HFFc6 (cell line): ENCODE measurements at places on chromosomes 12 and 14. TPM values are rescaled to one million over a fixed set of nuclear protein-coding genes. Genes with fewer than 3 reads are reported as not detected.

GRCh38 chr12:130147875-130148596, 14.2 kb upstream of the FZD10 start:
- no peaks in the 10 kb centered on the region for H3K4me1 ChIP-seq
- H3K27me3 ChIP-seq = no peaks in the 10 kb centered on the region; the same call in 1 of the 2 replicates
- H3K27ac ChIP-seq = no peak overlapping the region
- H3K4me3 ChIP-seq = no peak overlapping the region
- no peaks in the 10 kb centered on the region; the same call in 1 of the 2 replicates for H3K36me3 ChIP-seq

- no peak overlapping the region for H3K4me3 ChIP-seq
- H3K36me3 ChIP-seq = no peaks in the 10 kb centered on the region
- H3K27ac ChIP-seq = no peak overlapping the region
- H3K4me1 ChIP-seq = no peaks in the 10 kb centered on the region
- DNase-seq = no peak
These were observed 249.5 kb downstream of the APAF1 start for GRCh38 chr12:98894412-98895085.

DNA sequence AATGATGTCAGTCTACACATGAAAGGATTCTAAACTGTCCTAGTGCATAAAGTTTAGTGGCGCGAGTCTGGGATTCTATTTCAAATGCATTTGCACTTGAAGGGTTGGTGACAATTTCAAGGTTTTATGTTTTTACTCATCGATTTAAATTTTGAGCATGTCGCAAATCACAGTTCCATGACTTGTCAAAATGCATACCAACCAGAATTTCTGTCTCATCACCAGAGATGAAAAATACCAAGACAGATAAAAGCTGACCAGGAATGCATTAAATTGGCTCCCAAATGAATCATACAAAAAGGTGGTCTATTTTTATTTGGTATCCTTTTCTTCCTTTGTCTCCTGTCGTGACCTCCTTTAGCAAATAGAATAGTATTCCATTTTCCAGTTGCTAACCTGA, 25.2 kb downstream of the TMEM30B start:
- no peaks in the 10 kb centered on the region for H3K36me3 ChIP-seq
- H3K27ac ChIP-seq = no peak overlapping the region
- no peak overlapping the region; the same call in 1 of the 2 replicates for H3K4me3 ChIP-seq
- H3K4me1 ChIP-seq = peaks cover 72% of the 10 kb centered on the region
- H3K27me3 ChIP-seq = no peaks in the 10 kb centered on the region

- no peak overlapping the region for H3K27ac ChIP-seq
- no peaks in the 10 kb centered on the region for H3K36me3 ChIP-seq
- no peaks in the 10 kb centered on the region for H3K4me1 ChIP-seq
- no peak overlapping the region for H3K4me3 ChIP-seq
These were observed 313.7 kb upstream of the DCN start for GRCh38 chr12:91496337-91496736.

- H3K36me3 ChIP-seq = peaks cover 13% of the 10 kb centered on the region
- peak overlapping the region; percentile 23 for H3K4me3 ChIP-seq
- no peak for DNase-seq
These were observed 1.8 kb downstream of the B3GNT4 start for GRCh38 chr12:122205053-122205925.

GRCh38 chr14:100816286-100816949, 9.5 kb upstream of the MEG3 start:
- no peaks in the 10 kb centered on the region for H3K36me3 ChIP-seq
- no peak overlapping the region for H3K4me3 ChIP-seq
- peak overlapping the region; percentile 76; the same call in 1 of the 2 replicates for H3K27ac ChIP-seq
- H3K4me1 ChIP-seq = peaks cover 18% of the 10 kb centered on the region
- DNase-seq = no peak
- H3K27me3 ChIP-seq = peaks cover 20% of the 10 kb centered on the region

GRCh38 chr12:44459569-44459968, 416.5 kb downstream of the NELL2 start:
- no peaks in the 10 kb centered on the region; the same call in 1 of the 2 replicates for H3K36me3 ChIP-seq
- no peak for DNase-seq
- H3K27ac ChIP-seq = no peak overlapping the region

DNA sequence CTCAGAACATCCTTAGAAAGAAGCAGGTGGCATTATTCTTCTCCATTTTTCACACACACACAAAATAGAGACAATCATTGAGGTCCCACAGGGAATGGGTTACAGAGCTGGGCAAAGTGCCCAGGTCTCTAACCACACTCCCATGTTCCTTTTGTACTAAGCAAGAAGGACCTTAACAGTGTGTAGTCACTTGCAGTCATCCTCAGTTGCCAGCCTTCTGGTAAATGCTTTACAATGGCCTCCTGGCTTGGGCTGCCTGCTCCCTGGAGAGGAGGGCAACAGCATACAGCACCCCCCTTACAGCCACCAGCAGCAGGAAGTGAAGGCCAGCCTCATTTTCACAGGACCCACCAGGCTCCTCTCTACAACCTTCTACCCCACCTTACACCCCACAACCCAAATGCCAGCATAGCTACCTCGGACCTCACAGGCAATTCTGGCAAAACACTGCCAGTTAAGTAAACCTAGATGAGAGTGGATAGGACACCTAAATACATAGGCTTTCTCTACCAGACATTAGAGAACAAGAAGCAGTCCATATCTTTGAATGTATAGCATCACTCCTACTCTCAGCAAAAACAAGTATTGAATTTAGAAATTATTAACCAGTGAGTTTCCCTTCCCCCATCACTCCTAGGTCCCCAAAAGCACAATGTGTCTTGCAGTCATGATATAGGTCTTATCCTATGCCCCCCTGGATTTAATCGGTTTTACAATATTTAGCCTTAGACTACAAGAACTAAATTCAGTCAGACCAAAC, 88.1 kb downstream of the PPP2R5E start:
- peaks cover 23% of the 10 kb centered on the region for H3K4me1 ChIP-seq
- DNase-seq = peak; percentile 18
- H3K27ac ChIP-seq = peak overlapping the region; percentile 59
- H3K4me3 ChIP-seq = no peak overlapping the region
- H3K27me3 ChIP-seq = no peaks in the 10 kb centered on the region
- peaks cover 11% of the 10 kb centered on the region; the same call in 1 of the 2 replicates for H3K36me3 ChIP-seq

GRCh38 chr14:87573591-87573990, 419.4 kb downstream of the GALC start:
- no peaks in the 10 kb centered on the region; the same call in 1 of the 2 replicates for H3K27me3 ChIP-seq
- no peaks in the 10 kb centered on the region for H3K36me3 ChIP-seq
- DNase-seq = no peak
- no peaks in the 10 kb centered on the region for H3K4me1 ChIP-seq
- no peak overlapping the region for H3K4me3 ChIP-seq
- H3K27ac ChIP-seq = no peak overlapping the region

- peaks cover 62% of the 10 kb centered on the region for H3K4me1 ChIP-seq
- H3K27ac ChIP-seq = peak overlapping the region; percentile 88
- peak overlapping the region; percentile 48 for H3K4me3 ChIP-seq
- DNase-seq = peak; percentile 87
- peaks cover 2% of the 10 kb centered on the region; the same call in 1 of the 2 replicates for H3K27me3 ChIP-seq
These were observed 211.3 kb upstream of the KRR1 start for GRCh38 chr12:75722714-75723200.

DNA sequence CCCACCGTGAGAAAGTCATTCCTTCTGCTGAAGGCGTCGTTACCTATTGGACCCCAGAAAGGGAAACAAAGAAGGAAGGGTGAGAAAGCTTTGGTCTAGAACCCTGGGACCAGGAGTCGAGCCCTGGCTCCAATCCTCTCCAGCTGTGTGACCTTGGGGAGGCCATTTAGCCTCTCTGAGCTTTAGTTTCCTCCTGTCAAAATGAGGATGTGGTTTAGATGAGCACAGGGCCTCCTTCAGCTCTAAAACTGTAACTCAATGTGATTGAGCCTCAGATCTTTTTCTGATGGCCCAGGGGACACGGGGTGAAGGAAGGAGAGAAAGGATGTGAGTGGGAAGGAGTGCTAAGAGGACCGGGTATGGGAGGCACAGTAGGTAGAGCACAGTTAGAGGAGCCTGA, 7.7 kb downstream of the JDP2 start:
- DNase-seq = no peak
- H3K27ac ChIP-seq = no peak overlapping the region; the same call in none of the 2 replicates
- H3K36me3 ChIP-seq = peaks cover 60% of the 10 kb centered on the region
- peaks cover 64% of the 10 kb centered on the region for H3K4me1 ChIP-seq

DNA sequence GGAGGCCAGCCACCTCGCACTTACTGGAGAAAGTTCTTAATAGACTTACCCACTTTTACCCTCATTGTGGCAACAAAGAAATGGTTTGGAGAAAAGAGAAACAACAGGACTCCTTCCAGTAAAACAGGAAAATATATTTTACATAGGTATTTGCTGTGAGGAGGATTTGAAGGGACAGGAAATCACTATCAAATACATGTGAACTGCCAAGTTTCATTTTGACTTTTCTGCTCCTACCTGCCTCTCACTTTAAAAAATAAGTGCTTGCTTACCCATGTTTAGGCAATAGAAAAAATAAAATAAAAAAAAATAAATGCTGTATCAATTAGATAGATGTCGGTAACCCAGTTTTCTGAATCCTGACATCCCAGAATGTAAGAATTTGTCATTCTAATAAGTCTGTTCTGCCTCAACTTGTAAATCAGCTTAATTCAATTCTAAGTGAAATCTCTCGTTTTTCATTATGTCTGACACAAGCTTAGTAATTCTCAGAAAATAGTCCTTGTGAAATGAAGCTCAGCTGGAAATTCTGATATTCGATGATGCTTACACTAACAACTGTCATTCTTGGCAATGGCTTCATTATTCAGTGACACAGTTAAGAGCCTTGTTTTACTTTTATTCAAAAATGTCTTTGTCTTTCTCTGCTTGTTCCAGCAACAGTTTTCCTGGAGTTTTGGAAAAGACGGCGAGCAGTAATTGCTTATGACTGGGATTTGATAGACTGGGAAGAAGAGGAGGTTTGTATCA, 131.3 kb downstream of the SLC5A8 start:
- no peak overlapping the region for H3K4me3 ChIP-seq
- H3K4me1 ChIP-seq = no peaks in the 10 kb centered on the region
- no peak overlapping the region for H3K27ac ChIP-seq
- H3K36me3 ChIP-seq = no peaks in the 10 kb centered on the region

- H3K36me3 ChIP-seq = no peaks in the 10 kb centered on the region
- H3K4me1 ChIP-seq = peaks cover 22% of the 10 kb centered on the region
- peaks cover 21% of the 10 kb centered on the region for H3K27me3 ChIP-seq
- H3K4me3 ChIP-seq = no peak overlapping the region
These were observed 8.4 kb downstream of the OASL start for GRCh38 chr12:121030576-121031212.

DNA sequence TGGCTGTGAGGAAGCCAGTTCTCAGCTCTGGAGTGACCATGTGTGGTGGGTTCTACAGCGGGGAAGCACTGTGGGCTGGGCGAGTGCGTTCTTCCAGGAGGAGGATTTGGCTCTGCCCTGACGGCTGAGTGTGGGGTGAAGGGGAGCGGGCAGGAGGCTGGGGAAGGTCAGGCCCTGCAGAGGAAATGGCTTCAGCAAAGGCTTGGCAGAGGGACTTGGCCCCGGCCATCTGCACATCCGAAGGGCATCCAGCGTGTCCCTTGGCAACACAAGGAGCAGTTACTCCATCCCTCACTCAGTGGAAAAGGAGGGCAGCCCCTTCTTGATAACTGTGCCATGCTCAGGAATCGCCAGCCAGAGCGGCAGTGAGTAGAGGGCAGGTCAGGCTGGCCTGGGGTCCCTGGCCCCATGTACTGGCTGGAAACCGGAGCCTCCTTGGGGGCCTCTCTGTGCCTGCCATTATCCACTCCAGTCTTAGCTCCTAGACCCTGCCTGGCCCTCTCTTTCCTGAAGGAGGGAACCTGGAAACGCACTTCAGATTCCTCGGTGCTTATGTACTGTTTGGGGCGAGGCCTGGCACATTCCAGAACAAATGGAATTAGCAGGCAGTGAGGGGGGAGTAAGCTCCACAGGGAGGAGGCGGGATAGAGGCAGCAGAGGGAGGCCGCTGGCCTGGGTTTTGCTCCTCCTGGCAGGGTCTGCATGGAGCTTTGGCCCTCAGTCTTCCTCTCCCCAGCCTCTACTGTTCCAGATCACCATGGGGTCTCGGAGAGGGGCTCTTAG, 133.6 kb upstream of the NCOR2 start:
- no peak overlapping the region for H3K4me3 ChIP-seq
- peak; percentile 34 for DNase-seq
- no peaks in the 10 kb centered on the region for H3K36me3 ChIP-seq
- H3K27me3 ChIP-seq = peaks cover 13% of the 10 kb centered on the region
- no peak overlapping the region for H3K27ac ChIP-seq
- peaks cover 21% of the 10 kb centered on the region for H3K4me1 ChIP-seq

- peaks cover 11% of the 10 kb centered on the region; the same call in 1 of the 2 replicates for H3K36me3 ChIP-seq
- no peak for DNase-seq
These were observed 19.3 kb upstream of the MMP17 start for GRCh38 chr12:131808744-131809371.

- peak overlapping the region; percentile 5; the same call in 1 of the 2 replicates for H3K4me3 ChIP-seq
- peaks cover 11% of the 10 kb centered on the region for H3K4me1 ChIP-seq
- DNase-seq = peak; percentile 4
- no peak overlapping the region for H3K27ac ChIP-seq
These were observed 81.9 kb downstream of the CFAP54 start for GRCh38 chr12:96571101-96571862.

DNA sequence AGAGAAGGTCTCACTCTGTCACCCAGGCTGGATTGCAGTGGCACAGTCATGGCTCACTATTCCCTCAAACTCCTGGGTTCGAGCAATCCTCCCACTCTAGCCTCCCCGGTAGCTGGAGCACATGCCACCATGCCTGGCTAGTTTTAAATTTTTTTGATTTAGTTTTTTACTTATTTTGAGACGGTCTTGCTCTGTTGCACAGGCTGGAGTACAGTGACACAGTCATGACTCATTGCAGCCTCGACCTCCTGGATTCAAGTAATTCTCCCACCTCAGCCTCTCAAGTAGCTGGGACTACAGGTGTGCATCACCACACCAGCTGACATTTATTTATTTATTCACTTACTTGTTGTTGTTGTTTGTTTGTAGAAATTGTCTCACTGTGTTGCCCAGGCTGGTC, 22.2 kb upstream of the DIP2B start:
- peaks cover 1% of the 10 kb centered on the region; the same call in 1 of the 2 replicates for H3K27me3 ChIP-seq
- no peak overlapping the region for H3K4me3 ChIP-seq
- H3K4me1 ChIP-seq = no peaks in the 10 kb centered on the region
- no peak overlapping the region for H3K27ac ChIP-seq

SLCO1B1 gene
- total RNA-seq = not detected in 2 replicates

B4GALNT1 gene
- 1.4 to 2.8 TPM (median 1.4 TPM) in 3 replicates for total RNA-seq

TPPP2 gene
- total RNA-seq = not detected in 2 replicates

TAS2R8 gene
- not detected in 3 replicates for total RNA-seq

TMEM63C gene
- not detected in 3 replicates for total RNA-seq

AQP2 gene
- not detected in 3 replicates for total RNA-seq
